ENCODE measurements at places on chromosomes 3 and 15.

DNA sequence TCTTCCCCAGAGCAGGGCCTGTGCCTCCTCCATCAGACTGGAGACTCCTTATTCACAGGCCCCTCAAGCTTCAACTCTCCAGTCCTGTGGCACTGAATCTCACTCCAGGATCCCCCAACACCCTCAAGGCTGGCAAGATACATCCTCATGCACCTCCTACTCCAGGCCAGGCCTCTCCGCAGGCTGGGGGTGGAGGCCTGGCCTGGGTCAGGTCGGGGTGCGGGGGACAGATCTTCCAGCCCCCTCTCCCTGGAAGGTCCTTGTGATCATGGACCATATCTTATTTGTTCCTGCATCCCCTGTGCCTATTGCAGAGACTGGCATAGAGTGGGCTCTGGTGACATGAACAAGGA lies 147.3 kb downstream of the SMAD6 start:
- peaks cover 8% of the 10 kb centered on the region for H3K4me1 ChIP-seq
- H3K27ac ChIP-seq = no peak overlapping the region
- H3K36me3 ChIP-seq = peaks cover 9% of the 10 kb centered on the region
- no peak for DNase-seq
- no peak overlapping the region for H3K4me3 ChIP-seq

DNA sequence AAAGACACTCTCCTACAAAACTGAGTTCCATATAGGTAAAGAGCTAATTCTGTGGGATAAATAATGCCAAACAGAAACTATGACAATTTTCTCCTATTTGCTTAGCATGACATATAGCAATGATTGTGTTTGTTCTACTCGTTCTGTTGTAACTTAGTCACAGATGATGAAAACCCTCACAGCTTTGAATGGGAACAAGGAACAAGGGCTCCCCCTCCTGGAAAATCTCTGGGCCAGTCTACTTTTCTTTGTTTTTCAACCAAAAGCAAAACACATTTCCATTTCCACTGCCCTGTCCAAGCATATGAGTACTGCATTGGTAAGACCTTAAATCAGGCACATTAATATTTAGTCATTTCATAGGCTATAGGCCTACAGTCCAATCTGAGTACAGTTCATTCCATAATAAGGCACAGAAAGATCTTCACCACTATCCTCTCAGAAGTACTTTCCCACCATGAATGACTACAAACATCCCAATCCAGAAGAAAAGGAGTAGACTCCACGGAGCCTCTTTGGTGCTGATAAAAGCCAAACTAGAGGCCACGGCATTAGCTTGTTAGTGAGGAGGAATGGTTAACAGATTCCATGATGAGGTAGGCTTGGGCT lies 67.1 kb downstream of the ATP8B4 start:
- H3K27me3 ChIP-seq = peaks cover 38% of the 10 kb centered on the region
- no peak overlapping the region for H3K4me3 ChIP-seq
- no peak overlapping the region for H3K27ac ChIP-seq
- no peak for DNase-seq
- H3K4me1 ChIP-seq = no peaks in the 10 kb centered on the region
- H3K36me3 ChIP-seq = no peaks in the 10 kb centered on the region

DNA sequence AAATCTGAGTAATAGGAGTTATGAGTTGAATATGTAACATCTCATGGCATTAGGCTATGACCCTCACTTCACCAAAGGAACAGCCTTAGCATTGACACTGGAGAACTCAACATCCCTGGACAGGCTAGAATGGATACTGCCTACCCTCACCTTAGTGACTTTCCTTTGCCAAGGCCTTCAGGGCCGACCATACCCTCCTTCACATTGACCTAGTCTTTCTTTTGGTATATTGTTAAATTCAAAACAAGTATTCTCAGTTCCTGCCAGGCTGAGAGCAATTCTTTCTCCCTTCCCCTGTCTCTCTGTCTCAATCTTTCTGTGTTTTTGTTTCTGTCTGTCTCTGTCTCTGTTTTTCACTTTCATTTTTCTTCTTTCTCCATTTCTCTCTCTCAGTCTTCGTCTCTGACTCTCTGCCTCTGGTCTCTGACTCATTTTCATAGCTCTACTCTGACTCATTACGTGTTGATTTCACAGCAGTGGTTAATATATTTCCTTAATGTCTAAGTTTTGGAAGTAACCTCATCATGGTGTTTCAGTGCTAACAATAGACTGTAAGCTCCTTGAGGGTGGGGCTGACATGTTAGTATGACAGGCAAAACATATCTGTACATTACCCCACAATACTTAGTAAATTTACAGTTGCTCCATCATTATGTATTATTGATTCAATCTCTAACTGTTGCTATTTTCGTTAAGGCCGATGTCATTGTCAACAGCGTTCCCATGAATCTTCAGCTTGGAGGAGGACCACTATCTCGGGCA lies 32.5 kb downstream of the PARP15 start:
- no peaks in the 10 kb centered on the region for H3K27me3 ChIP-seq
- peak overlapping the region; percentile 56 for H3K27ac ChIP-seq
- peaks cover 10% of the 10 kb centered on the region for H3K4me1 ChIP-seq

DNA sequence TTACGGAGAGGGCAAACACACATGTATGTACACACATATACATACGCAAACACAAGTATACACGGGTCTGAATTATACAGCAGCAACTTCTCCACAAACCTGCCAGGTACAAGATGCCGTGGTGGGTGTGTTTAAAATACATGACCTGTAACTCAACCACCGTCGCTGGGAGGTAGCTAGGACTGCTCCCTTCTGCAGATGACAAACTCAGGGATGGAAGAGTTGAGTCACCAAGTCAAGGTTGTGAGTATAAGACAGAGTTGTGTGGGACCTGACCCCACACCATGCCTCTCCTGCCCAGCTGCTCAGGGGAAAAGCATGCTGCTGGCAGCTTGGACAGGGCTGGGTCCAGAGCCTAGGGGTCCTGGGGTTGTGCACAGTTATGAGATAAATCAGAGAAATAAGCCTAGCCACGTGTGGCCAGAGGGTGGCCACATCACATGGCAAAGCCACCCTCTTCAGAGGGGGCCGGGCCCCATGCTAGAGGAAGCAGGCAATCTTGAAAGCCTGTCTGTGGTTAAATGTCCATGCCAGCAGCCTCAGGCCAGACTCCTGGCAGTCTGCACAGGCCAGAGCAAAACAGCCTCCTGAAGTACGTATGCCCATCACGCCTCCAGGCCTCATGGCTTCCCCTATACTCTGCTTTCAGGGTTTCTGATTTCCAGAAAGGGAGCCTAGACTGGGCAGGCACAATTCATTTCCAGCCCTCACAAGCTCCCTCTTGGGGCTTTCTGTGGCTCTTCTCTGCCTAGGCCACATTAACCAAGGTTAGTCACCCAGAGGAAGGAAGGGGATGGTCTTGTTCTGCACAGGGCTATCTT lies 107.7 kb upstream of the RPL32 start:
- no peak for DNase-seq
- H3K27me3 ChIP-seq = no peaks in the 10 kb centered on the region
- no peaks in the 10 kb centered on the region for H3K36me3 ChIP-seq
- peak overlapping the region; percentile 63 for H3K27ac ChIP-seq
- H3K4me1 ChIP-seq = peaks cover 50% of the 10 kb centered on the region

GRCh38 chr15:99042892-99043291 lies 35.3 kb upstream of the PGPEP1L start:
- H3K4me1 ChIP-seq = no peaks in the 10 kb centered on the region
- peaks cover 15% of the 10 kb centered on the region for H3K27me3 ChIP-seq
